ENCODE measurements at places on chromosomes 1 and 21.
A peak's percentile ranks its signal among the peaks of the same experiment; 100 is the strongest.

DNA sequence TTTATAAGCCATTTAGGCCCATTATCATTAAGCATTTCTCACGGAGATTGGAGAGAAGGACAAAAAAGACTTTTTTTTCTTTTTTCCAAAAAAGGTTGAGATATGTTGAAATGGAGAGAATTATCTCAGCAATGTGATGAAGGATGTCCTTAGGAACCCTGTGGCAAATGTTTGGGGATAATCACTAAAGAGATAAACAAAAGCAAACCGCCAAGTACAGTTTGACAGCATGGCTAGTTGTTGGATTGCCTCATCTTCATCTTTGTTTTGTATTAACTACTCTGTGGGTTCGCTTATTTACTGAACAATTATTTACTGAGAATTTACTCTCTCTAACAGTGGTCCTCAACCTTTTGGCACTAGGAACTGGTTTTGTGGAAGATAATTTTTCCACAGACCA is 97.4 kb upstream of the HP1BP3 start:
- DNase-seq, result no peak

GRCh38 chr1:155012026-155012546 is 9.5 kb downstream of the ZBTB7B start:
- no peak for DNase-seq

DNA sequence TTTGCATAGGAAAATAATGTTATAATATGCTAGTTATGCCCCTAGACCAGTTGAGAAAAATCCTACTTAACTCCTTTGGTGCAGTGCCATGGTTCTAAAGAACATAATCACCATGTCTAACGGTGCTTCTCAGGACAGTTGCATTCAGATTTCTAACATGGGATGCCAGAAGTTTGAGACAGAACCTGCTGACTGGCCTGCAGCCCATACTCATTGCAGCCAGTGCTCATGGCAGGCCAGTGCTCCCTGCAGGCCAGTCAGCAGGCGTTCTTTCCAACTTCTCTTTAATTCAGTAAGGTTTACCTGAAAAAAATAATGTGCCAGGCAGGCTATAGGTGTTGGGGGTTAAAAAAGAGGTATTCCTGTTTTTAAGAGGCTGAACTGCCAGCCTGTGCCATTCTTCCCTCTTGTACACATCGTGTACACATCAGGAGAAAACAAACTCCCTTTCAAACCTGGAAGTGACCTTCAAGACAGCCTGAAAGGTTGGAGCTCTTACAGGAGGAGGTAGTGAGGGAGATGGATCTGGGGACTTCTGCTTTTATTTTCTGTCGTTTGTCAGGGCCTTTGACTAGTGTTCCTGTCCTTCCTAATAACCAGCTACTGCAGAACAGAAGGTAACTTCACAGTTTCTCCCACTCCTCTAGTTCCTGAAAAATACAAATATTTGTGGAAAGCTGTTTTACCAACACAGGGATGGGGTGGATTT is 146.0 kb upstream of the MAGI3 start:
- no peak for DNase-seq

- no peak for DNase-seq
Measured at GRCh38 chr1:208917723-208918122, 665.8 kb upstream of the CAMK1G start.

DNA sequence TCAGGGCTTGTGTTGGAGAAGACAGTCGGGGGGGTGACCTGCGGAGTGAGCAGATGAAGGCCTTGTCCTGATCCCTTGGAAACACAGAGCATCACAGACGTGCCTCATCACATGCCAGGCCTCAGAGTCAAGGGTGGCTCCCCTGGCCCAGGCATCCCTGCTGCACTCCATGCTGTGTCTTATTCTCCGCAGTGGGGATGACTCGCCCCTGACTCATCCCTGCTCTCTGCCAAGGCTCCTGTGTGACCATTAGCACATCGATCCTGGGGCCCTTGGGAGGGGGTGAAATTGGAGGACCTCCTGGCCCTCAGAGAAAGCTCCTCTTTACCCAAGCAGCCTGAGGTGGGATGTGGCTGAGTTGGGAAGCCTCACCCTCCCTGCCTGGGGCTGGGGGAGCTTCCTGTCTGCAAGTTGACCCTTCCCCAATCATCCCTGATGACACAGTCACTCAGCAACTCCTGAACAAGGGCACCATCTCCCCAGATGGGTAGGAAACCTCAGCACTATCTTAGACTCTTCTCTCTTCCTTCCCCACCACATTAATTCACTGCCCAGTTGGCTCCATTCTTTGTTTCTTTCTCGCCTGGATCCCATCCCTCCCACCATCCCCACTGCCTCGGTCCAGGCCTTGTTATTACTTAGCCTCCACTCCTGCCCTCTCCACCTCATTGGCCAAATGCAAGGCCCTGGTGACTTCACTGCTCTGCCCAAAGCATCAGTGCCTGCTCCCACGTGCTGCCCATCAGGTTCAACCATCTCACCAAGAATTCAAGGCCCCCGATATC is 74.6 kb downstream of the CAMK2N1 start:
- no peak for DNase-seq

DNA sequence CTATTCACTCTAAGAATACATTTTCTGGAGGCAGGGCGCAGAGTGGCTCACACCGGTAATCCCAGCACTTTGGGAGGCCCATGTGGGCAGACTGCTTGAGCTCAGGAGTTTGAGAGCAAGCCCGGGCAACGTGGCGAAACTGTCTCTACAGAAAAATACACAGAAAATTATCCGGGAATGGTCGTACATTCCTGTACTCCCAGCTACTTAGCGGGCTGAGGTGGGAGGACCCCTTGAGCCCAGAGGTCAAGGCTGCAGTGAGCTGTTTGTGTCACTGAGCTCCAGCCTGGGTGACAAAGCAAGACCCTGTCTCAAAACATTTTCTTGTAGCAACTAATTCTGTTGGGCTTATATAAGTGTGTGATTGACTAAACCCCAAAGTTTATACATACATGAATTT is 30.5 kb downstream of the GPR161 start:
- DNase-seq, result no peak

- DNase-seq, result no peak
Measured at GRCh38 chr21:19013916-19014315, 610.3 kb upstream of the TMPRSS15 start.

DNA sequence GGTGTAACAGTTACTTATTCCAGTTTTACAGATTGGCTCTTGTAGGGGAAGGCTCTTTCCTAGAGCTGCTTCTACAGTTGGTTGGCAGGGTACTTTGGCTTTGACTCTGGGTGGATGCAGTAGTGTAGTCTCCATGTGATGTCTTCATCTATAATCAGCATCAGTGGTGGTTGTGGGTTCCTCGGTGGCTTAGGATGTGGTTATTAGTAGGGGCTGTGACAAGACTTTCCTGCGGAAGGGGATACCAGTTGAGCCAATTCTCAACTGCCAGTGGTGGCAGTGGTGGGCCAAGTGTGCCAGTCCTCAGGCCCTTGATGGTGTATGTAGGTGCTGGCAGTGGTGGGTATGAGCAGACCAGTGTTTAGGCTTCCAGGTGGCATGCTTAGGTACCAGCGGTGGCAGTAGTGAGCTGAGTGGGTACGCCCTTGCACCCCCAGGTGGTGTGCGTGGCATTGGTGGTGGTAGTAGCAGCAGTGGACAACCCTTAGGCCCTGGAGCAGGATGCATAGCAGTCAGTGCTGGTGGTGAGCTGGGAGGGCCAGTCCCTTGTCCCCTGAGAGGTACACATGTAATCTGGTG is 27.2 kb upstream of the KLF18 start:
- DNase-seq, result no peak

DNA sequence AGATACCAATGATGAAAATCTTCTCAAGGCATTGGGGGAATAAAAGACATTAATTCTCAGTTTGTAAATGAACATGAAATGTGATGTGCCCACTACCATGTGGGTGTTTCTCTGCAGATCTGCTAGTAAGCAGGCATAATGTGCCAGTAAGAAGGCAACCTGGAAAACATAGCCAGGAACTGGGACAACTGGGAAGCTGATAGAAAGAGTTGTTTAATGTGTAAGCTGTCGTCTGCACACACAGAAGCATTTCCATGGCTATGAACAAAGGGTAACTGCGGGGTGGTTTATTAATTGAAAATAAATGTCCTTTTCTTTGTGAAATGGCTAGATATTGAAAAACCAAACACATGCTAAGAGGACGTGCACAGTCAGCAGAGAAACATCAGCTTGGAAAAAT is 52.0 kb downstream of the ZC3H11B start:
- no peak for DNase-seq

DNA sequence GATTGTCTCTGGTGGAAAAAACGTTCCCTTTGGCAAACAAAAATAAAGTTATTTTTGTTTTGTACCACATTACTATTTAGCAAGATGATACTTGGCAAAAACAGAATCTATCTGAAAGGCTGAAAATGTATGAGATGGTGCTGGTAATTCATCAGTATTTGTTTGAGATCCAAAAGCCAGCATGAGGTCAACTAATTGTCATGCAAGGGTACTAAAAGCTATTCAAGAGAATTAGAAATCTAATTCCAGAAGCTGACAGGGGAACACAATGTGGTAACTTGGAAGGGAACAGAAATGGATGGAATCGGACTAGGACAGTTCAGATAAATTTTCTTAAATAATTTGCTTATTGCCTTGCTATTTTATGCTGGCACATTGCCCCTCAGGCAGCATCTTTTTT is 263.8 kb downstream of the KCNT2 start:
- DNase-seq, result no peak

DNA sequence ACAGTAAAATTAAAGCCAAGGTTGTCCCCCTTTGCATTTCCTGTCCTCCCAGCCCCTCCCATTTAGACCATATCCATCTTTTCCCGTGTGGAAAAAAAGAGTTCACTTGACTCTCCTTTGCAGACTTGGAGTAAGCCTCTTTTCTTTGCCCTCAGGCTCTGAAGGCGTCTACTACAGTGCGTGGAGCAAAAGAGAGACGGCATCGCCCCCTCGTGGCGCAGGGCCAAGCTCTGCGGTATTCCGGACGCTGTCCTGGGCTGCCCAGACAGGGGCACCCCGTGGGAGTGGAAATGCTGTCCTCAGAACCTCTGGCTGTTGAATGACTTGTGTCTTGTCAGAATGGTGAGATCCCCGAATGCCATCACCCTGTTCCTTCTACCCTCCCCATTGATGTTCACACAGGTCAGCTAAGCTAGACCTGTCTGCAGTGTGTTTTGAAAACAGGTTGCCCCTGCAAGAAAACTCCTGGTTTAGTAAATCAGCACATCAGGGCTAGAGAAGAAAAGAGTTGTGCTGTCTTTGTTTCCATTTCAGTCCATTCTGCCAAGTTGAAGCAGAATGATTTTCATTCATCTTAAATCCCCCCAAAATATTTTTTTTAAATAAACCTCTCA is 12.3 kb upstream of the GJA8 start:
- peak; percentile 53 for DNase-seq

- DNase-seq, result no peak
Measured at GRCh38 chr1:194355488-194356106, 1169.2 kb upstream of the B3GALT2 start.

DNA sequence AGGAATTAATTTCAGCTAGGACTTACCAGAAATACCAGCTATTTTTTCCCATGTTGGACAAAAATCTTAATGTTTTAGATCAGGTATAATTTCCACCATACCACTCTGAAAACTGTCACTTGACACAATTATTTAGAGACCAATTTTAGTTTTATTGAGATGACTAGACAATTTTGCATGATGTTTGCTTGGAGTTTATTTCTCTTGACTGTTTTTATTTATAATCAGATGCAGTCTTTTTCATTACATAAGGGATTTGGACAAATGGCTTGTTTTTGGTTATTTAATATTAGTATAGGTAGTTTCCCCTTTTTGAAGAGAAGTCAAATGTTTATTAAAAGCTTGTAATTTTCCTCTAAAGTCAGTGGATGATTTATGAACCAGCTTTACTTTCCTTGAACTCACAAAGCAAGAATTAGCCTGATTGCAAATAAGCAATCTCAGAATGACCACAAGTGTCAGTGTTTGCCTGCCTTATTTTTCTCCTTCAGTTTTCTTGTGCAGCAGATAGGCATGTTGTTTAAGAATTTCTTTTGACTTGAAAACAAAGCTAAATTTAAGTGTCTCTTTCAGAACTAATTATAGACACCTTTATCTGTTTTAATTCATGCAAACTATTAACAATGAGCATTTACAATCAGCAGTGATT is 3.8 kb upstream of the B3GALT2 start:
- DNase-seq, result no peak

GRCh38 chr1:177181631-177182291 is 11.0 kb downstream of the BRINP2 start:
- no peak for DNase-seq

DNA sequence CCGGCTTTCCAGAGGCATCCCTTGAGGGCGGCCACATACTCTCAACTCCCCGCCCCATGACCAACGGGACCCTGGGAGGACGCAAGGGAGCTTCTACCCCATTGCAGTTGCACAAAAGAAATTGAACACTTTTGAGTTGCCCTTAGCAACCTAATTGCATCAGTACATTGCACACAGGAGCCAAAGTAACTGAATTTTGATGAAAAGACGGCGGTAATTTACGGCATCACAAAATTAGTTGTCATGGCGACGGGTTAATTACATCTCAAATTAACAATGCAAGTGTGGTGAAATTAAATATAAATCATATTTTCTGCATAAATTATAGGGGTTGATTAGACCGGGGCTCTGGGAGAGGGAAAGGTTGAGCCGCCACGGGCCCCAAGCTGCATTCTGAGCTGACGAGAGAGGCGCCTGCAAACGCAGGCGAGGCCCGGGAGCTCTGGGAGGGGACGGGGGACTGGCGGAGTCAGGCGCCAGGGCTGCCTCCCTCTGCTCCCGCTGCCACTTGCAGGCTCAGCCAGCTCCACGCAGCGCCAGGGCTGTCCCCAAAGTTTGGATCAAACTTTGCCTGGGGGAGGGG is 61.4 kb downstream of the CASZ1 start:
- DNase-seq, result no peak

GRCh38 chr1:234515821-234516241 is 36.9 kb upstream of the TARBP1 start:
- DNase-seq, result no peak

- no peak for DNase-seq
Measured at GRCh38 chr1:156766298-156767100, 836 bp upstream of the PRCC start.

GRCh38 chr1:169163059-169163458 is 56.6 kb downstream of the ATP1B1 start:
- DNase-seq, result no peak

DNA sequence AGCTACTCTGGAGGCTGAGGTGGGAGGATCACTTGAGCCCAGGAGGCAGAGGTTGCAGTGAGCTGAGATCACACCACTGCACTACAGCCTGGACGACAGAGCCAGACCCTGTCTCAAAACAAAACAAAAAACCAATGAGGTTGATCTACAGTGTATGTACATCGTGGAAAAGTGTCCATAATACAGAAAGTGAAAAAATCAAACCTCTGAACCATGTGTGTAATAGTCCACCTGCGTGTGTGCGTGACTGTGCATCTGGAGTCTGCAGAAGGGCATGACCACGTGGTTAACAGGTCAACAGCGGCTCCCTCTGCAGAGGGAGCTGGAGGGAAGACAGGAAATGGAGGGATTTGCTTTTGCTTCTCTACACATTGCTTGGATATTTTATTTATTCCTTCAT is 32.4 kb upstream of the ENO1 start:
- DNase-seq, result no peak

GRCh38 chr1:31750858-31751510 is 13.2 kb downstream of the ADGRB2 start:
- DNase-seq, result no peak

Data from T-helper 9 cell (primary cell).